ENCODE measurements at places on chromosomes 1 and 21.
A peak's percentile ranks its signal among the peaks of the same experiment; 100 is the strongest.

GRCh38 chr1:26284597-26285347, 4.9 kb downstream of the SH3BGRL3 start:
- peak; percentile 89 for DNase-seq

DNA sequence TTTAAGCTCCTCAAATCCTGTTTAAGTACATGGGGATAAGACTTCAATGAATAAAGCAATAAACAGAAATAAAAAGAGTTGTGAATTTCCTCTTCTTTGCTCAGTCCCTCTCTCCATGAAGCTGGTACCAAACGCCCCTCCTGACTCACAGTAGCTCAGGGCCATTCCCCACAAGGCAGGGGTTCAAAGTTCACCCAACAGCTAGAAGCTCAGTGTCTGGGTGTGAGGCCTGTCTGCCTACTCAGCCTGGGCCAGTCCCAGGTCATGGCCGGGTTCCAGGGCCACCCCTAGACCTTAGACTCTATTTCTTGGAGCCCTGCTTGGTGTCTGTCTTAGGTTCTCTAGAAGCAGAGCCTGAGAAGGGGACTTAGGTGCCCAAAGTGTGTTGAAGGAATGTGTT, 251.5 kb downstream of the GRIK3 start:
- DNase-seq: peak; percentile 63

DNA sequence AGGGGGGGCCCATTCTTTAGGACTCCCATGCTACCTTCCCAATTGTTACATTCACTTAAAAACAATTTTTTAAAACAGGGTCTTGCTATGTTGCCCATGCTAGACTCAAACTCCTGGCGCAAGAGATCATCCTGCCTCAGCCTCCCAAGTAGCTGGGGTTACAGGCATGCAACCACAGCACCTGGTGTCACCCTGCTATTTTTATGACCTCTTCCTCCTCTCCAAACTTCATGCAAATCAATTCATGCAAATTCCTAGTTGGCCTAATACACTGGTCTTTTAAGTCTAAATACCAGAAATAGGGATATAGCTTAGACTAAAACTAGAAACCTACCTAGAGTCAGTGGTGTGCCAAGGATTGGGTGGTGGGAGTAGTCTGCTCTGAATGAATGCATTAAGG, 30.1 kb downstream of the CDKN2C start:
- no peak for DNase-seq

GRCh38 chr21:16911166-16911607, 601.7 kb upstream of the CXADR start:
- DNase-seq: no peak

- peak; percentile 83 for DNase-seq
Observed at GRCh38 chr1:154998818-154999570, 3.6 kb upstream of the ZBTB7B start.

- DNase-seq: peak; percentile 74
Observed at GRCh38 chr1:10909697-10910680, 102.5 kb upstream of the TARDBP start.

GRCh38 chr1:163709636-163710035, 387.9 kb downstream of the NUF2 start:
- DNase-seq: no peak

DNA sequence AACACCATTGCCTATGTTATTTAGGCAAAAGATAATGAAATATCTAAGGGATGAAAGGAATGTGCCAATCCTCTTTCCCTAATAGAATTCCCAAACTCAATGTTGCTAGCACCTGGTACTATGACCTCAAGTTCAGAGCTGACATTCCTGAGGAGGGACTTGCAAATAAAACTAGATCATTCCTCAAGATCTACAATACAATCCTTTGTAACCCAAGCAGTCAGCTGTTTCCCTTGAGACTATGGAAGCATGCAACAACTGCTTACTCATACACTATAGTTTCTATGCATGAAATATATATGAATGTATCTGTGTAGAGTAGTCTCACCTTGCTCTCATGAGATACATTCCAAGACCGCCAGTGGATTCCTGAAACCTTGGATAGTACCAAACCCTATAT, 65.0 kb downstream of the ABL2 start:
- DNase-seq: no peak

DNA sequence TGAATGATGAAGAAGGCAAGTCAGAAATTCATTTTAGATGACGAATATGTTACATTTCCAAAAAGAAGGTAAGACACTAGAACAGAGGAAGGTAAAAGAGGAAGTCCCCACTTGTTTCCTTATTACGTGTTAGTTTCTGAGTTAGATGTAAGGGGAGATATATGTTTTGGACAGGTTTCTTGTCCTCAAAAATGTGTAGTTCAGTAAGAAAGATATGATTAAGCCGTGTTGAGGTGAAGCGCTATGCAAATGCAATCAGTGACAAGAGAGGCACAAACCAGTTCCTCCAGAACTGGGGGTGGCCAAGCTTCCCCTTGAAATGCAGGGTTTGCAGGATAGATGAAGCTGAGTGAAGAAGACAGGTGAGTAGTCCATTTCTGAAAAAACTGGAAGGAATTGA, 293.3 kb upstream of the RUNX1 start:
- no peak for DNase-seq

DNA sequence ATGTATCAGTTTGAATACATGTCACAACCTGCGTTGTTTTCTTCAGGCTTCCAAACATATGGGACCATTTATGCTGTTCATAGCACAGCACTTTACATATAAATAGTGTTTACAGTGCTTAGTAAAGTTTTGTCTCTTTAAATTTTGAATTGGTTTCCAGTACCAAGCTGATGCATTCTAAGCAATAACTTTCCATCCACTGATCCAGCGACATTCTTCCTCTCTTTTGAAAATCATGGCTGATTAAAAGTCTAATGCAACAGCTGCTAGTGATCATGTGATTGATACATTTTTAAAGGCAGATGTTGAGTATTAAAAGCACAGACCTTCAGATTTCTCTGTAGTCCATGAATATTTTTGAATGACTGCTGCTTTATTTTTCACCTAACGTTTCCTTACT, 154.9 kb downstream of the PTPRC start:
- no peak for DNase-seq

GRCh38 chr1:41616563-41616962, 132.1 kb upstream of the EDN2 start:
- DNase-seq: no peak
